Right cardiac atrium (tissue), 5 donors: ENCODE measurements at places on chromosomes 7 and 10. TPM values are rescaled to one million over a fixed set of nuclear protein-coding genes. Genes with fewer than 3 reads are reported as not detected.

GRCh38 chr7:132380059-132380458 lies 196.2 kb downstream of the PLXNA4 start:
- DNase-seq: peak; percentile 81

DNA sequence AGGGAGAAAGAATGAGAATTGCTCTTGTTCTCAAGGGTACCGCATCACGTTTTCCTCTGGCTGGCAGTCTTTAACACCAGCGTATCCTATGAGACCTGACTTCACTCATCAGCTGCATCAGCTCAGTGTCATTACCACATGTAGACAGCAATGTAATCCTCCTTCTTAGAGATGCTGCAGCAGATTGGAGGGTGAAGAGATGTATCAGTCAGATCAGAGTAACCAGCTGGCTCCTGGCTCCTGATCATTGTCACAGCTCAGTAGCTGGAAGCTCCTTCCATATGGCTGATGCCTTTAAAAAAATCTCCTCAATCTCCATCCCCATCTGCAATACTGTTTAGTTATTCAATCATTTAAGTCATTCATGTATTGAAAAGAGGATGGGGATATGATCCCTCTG lies 39.7 kb upstream of the EPHB6 start:
- no peak for DNase-seq

Gene PRSS37
- total RNA-seq: not detected

Gene IGF2BP3
- total RNA-seq: 0.14 TPM
